ENCODE measurements at places on chromosomes 4 and X.

GRCh38 chr4:154427149-154427548, 64.5 kb downstream of the DCHS2 start:
- DNase-seq = no peak

- DNase-seq = no peak
Observed at GRCh38 chrX:44992775-44993174, 119.8 kb downstream of the KDM6A start.

DNA sequence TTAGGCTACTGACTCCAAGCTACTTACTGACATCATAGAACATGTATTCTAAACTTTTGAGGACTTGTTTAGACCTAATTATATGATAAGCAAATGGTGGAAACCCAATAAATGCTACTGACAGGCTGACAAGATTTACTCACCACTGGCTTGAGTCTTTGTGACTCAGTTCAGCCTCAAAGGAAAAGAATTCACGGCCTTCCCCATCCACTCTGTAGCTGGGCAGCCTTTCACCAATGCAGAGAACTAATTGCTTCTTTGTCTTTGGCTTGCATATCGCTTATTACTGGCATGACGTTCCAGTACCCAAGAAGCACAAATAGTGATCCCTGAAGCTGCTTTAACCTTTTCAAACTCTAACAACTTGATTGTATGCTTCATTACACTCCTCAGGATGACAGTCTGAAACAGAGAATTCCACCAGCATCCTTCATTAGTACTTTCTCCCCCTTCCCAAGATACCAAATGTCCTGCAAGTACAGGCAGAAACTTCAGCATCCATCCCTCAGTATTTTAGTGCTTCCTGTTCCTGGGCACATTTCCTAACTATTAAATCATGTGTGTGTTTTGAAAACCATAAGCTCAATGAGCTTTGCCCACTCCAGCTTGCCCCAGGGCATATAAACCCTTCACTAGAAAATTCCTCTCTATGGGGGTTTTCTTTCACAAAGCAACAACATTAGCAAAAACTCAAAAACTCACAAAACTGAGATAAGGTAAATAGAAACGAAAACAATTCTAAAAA, 298.1 kb upstream of the SLC7A11 start:
- DNase-seq = no peak

GRCh38 chr4:138320831-138321230, 78.7 kb upstream of the SLC7A11 start:
- no peak for DNase-seq

DNA sequence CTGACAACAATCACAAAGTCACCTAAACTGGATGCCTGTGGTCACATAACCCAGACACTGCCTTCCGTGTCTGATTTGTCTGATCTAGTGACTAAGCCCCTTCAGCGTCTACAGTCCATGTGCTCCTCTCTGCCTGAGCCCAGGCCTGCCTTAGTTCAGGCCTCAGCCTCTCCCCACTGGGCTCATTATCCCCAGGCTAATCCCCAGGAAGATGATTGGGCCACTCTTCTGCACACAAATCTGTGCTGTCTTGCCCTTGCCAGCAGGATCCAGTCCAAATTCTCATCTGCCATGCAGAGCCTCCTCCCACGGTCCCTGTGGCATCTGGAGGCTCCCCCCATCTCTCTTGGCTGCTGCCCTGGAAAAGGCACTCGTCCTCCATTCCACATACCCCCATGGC, 96.5 kb downstream of the SLC2A9 start:
- no peak for DNase-seq

Measured in activated naive CD4-positive, alpha-beta T cell (primary cell).